ENCODE measurements at places on chromosomes 4 and X.
A peak's percentile ranks its signal among the peaks of the same experiment; 100 is the strongest.

DNA sequence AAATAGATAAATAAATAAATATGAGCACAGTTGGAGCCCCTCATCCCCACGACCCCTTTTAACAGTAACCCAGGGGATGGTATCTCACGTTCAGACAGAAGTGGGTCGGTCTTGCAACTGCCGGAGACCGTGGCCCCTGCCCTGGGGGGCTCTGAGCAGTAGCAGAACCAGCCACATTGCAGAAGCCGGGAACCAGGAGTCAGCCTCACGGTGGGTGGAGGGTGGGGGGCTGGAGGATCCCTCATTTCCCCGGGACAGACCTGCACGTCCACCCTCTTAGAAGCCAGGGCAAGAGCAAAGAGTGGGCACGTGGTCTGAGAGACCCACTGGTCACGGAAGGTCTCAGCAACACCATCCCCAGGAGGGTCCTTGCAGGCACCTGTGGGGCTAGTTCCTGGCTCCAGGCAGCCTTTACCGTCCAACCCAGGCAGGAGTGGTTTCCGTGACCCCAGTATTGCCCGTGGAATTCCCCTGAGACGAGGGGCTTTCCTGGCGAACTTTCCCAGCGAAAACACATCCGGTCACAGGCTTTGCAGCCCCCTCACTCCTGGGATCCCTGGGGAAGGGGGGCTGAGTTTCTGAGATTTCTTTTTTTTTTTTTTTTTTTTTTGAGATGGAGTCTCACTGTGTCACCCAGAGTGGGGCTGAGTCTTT is 8.8 kb upstream of the IL3RA start:
- no peak for DNase-seq

DNA sequence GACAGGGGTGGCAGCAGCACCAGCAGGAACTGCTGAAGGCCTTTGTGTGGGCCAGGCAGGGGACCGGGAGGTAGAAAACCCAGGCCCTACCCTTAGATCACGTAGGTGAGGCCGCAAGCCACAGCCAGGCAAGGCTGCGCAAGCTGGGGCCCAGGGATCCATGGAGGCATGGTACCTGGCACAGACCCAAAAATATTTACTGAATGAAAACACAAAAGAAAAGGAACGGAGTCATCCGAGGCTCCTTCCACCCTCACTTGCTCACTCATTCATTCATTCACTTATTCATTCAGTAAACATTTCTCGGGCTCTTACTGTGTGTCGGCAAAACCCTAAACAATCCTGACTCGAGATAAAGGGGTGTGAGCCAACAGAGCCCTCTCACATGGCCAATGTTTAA is 102.3 kb downstream of the BCOR start:
- DNase-seq = no peak

- no peak for DNase-seq
These were observed 31.3 kb downstream of the DRD5 start for GRCh38 chr4:9812501-9813340.

GRCh38 chrX:1162119-1162916 is 50.1 kb downstream of the CRLF2 start:
- DNase-seq = no peak

GRCh38 chrX:134542485-134542884 is 82.5 kb downstream of the HPRT1 start:
- DNase-seq = no peak

- DNase-seq = no peak
These were observed 26.5 kb downstream of the MYOZ2 start for GRCh38 chr4:119162174-119162573.

DNA sequence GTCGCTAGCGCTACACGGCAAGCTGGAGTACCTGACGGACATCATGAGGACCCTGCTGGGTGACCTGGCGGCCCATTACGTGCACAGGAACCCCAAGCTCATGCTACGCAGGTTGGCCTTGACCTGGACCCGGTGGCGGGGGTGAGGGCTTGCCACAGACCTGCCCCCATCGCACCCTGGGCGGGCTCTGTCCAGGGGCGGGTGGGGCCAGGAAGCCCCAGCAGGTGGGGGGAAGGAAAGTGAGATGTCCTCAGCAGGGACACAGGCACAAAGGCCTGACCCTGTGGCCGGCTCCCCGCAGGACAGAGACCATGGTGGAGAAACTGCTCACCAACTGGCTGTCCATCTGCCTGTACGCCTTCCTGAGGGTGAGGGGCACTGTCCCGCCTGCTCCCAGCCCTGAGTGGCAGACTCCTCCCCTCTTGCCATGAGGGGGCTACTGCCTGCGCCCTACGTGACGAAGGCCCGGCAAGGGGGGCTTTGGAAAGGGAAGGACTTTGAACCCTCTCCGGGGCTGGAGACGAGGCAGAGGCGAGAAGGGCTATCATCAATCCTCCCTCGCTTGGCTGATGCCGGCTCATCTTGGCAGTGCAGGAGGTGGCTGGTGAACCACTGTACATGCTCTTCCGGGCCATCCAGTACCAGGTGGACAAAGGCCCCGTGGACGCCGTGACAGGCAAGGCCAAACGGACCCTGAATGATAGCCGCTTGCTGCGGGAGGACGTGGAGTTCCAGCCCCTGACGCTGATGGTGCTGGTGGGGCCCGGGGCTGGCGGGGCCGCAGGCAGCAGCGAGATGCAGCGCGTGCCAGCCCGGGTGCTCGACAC is 5.3 kb upstream of the SRPK3 start:
- DNase-seq = no peak

DNA sequence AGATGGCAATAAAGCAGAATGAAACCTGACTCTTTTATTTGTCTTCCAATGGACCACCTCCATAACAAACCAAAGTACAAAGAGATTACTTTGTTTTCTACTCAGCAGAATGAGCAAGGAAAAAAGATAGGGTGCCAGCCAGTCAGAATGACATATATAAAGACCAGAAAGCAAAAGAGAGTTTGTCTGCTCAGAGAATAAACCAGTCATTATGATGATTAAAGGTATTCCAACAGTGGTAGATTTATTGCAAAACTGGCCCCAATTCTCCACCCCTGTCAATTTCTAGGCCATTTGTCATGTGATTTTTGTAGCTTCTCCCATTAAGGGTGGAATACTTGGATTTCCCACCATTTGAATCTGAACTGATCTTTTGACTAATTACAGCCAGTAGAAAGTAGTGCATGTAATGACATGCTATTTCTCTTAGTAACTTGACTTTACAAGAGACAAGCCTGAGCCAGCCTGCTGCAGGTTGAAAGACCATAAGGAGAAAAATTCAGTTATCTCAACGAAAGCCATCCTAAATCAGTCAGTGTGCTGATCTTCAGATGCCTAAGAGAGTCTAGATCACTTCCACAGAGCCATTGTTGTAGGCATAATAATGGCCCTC is 203.1 kb downstream of the EPHA5 start:
- DNase-seq = no peak

- DNase-seq = no peak
These were observed 10.6 kb downstream of the FGA start for GRCh38 chr4:154579927-154580326.

GRCh38 chr4:6812766-6813165 is 30.2 kb downstream of the KIAA0232 start:
- no peak for DNase-seq

DNA sequence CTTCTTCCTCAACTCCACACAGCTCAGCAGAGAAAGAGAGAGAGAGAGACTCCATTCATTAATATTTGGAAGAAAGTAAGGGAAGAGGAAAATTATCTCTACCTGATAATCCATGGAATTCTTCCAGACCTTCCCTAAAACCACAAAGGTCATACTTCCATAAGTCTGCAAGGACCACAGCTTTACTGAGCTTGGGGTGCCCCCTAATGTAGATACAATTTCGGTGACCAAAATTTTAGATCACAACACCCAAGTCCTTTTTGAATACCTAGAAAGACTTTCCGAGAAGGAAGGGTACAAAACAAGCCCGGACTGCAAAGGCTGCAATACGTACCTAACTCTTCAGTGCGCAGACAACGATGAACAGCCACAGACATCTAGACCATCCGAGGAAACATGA is 523.9 kb downstream of the GLUD2 start:
- no peak for DNase-seq

- no peak for DNase-seq
These were observed 42.8 kb upstream of the PRDM8 start for GRCh38 chr4:80154545-80154933.

GRCh38 chr4:145656156-145656555 is 23.8 kb upstream of the C4orf51 start:
- DNase-seq = no peak

GRCh38 chrX:48677516-48677915 is 6.1 kb upstream of the WAS start:
- DNase-seq = no peak

DNA sequence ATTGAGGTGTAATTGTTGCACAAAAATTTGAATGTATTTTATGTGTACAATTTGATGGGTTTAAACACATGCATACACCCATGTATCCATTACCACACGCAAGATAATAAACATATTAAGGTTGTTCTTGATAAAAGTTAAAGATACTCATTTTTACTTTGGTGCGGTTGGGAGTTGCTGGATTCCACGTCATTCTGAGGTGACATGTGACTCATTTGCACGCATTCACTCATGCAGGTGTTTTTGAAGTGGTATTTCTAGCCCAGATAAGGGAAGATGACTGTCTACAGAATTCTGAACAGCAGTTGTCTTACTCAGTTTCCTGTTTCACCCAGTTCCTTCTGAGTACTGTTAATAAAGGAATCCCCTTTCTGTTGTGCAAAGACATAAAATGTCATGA is 142.0 kb downstream of the RTL3 start:
- DNase-seq = peak; percentile 44

GRCh38 chr4:24689212-24689611 is 104.9 kb upstream of the DHX15 start:
- DNase-seq = no peak

- DNase-seq = no peak
These were observed 134.2 kb downstream of the EIF4E start for GRCh38 chr4:98794565-98795205.
